ENCODE measurements at places on chromosomes 1 and 21.
A peak's percentile ranks its signal among the peaks of the same experiment; 100 is the strongest.

DNA sequence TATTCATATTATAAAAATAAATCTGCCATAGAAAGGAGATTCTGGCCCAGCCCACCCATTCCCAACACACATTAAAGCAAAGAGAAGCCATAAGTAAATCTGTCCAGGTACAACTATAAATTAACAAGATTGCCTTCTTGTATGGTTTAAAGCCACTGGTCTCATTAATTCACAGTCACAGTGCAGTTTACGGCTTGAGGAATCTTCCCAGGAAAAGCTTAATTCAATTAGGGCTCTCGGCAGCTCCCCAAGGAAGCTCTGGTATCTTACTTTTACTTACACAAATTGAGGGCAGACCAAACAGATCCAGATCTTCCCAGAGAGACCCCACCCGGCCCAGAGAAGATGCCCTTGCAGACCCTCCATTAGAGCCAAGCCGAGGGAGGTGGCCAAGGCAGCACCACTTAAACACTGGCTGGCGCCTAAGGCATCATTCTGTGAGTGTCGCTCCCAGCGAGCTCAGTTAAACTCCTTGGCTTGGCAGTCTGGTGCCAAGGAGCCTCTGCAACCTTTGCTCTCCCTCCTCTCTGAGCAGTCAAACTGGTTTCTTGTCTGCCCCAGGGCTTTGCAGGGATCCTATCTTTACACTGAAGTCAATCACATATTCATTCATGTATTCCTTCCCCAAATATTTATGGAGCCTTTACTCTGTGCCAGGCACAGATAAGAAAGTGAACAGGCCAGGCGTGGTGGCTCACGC is 10.7 kb downstream of the SLC9A1 start:
- no peak for DNase-seq

DNA sequence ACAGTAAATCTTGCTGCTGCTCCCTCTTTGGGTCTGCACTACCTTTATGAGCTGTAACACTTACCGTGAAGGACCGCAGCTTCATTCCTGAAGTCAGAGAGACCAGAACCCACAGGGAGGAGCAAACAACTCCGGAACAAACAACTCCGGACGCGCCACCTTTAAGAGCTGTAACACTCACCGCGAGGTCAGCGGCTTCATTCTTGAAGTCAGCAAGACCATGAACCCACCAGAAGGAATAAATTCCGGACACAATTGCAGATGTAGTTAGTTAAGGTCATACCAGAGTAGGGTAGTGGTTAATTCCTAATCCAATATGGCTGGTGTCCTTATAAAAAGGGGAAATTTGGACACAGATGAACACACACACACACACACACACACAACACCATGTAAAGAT is 37.7 kb downstream of the VTCN1 start:
- no peak for DNase-seq

DNA sequence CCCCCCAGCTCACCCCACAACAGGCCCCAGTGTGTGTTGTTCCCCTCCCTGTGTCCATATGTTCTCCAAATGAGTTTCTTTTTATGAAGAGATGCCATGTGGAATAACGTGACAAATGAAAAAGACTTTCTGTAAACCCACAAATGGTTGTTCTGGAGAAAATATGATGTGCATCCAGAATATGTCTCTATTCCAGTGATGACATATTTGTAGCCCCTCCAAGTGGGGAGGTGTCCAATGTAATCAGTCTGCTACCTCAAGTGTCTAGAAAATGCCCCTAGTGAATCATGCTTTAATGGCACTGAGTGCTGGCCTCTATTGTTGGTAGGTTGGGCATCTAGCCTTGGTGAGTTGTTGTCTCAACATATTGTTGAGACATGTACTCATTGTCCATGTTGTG is 179.6 kb downstream of the KCNK2 start:
- no peak for DNase-seq

DNA sequence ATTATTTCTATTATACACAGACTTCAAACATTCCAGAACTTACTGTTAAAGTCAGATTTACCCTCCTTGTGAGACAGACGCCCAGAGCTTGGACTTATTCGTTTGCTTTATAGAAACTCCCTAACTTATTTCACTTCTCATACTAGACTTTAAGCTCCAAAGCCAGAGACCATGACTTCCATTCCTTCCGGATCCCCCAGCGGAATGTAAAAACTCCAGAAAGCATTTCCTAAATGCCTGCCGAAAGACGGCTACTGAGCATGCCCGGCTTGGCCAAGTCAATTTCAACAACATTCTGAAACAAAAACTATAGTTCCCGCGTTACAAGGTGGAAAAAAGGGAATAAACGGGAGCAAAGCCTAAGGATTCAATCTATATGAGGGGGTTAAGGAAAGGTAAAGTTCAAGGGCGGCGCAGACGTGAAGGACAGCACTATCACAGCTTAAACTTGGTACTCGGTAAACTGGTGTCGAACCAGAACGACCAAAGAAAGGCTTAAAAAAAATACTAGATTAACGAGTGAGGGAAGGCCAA is 1.1 kb downstream of the USP48 start:
- DNase-seq = peak; percentile 56

DNA sequence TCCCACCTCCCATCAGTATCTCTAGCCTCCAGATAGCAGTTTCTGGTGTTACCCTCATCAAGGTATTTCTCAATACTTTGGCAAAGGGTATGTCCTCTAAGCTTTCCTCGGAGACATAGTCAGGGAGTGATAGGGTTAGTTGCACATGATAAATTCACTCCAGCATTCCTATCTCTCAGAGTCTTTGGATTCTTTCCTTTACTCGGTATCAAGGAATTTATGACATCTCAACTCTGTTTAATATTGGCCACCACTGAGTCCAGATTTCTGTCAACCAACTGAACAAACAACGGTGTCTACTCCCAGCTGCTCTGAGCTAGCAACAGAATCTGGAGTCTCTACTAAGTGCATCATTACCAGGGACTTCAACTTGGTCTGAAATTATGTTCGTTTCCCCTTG is 233.4 kb downstream of the TM2D1 start:
- peak; percentile 53 for DNase-seq

DNA sequence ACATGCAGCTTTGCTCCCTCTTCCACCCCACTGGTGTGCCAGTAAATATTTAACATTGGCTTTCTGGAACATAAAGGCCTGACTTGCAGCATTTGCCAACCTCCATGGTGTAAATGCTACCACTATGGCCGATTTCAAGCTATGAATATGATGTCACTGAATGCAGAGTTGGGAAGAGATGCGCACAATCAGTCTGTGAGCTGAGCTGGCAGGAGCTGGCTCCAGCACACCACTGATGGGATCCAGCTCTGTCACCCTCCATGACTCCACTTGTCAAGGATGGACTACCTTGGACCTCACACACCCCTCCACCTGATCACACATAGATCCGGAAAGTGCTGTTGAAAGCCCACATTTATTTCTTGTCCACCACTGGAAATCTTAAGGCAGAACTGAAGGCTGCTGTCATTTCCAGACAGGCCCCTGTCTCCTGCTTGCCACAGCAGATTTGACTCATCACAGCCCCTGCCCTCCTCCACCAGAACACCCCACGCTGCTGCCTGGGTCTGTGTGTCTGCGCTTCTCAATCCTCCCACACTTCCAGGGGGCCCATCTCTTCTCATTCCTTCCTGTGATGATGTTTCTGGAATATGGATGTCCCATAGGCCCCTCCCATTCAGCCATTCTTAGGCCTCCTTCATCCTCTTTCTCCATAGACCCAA is 82.2 kb upstream of the BCAR3 start:
- DNase-seq = no peak

- DNase-seq = no peak
These were observed 5.1 kb downstream of the SYDE2 start for GRCh38 chr1:85195703-85196102.

- peak; percentile 41 for DNase-seq
These were observed 32.8 kb downstream of the EPRS1 start for GRCh38 chr1:220013497-220013896.

GRCh38 chr1:5267603-5268235 is 613.3 kb downstream of the AJAP1 start:
- no peak for DNase-seq

GRCh38 chr1:30313584-30313983 is 409.8 kb downstream of the MATN1 start:
- no peak for DNase-seq

DNA sequence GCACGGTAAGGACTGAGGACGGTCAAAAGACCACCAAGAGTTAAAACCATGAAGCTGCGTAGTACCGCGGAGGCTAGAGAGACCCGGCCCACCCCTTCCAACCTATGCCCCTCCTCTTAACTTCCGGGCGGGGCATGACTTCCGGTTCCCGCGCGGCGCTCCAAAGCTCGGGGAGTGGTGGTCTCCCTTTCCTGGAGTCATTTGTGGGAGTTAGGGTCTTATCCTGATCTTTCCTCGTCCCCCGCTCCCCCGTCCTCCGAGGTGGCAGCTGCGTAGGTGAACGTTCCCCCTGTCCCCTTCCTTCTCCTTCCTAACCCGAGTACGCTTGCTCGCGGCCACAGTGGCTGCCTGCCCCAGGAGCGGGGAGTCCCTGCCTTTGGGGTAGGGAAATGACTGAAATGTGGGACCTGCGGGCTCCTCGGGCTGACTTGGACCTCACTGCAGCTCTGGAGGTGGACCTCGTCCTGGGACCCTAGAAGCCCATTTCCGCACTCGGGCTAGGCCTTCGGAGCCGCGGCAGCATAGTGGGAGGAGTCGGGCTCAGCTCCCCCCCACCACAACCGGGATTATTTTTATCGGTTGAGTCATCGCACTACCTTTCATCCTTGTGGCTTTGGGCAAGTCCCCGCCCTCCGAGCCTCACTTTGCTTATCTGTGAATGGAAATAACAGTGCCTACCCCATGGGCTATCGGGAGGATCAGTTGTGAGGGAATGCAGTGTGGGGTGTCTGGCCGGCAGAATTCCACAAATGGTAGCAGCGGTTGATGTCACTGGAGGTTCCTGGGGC is 24.1 kb downstream of the CELA3A start:
- DNase-seq = peak; percentile 87

DNA sequence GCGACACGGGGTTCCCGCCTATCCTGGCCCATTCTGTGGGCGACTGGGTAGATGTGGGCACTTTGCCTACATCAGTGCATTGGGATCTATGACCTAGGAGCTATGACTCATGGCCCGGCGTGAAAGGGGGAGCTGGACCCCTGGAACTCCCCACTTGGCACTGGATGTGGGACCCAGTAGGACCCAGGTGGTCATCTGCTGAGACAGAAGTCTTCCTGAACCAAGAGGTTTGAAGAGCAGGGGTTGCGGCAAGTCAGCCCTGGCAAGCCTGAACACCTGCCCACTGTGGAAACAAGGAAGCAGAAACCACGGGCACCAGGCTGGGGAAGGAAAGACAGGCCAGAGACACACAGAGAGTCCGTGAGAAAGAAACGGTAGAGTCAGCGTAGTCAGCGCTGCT is 656.7 kb downstream of the AJAP1 start:
- no peak for DNase-seq

Measured in fibroblast of skin of right quadriceps (primary cell).